ENCODE measurements at places on chromosomes 7 and 10.

GRCh38 chr7:74430961-74431466 lies 22.7 kb upstream of the GTF2IRD1 start:
- DNase-seq: no peak

- DNase-seq: no peak
These were observed 156.0 kb downstream of the GLI3 start for GRCh38 chr7:42080841-42081586.

- DNase-seq: no peak
These were observed 10.2 kb downstream of the RADIL start for GRCh38 chr7:4873071-4873944.

- DNase-seq: no peak
These were observed 408.1 kb downstream of the AUTS2 start for GRCh38 chr7:70006261-70006920.

DNA sequence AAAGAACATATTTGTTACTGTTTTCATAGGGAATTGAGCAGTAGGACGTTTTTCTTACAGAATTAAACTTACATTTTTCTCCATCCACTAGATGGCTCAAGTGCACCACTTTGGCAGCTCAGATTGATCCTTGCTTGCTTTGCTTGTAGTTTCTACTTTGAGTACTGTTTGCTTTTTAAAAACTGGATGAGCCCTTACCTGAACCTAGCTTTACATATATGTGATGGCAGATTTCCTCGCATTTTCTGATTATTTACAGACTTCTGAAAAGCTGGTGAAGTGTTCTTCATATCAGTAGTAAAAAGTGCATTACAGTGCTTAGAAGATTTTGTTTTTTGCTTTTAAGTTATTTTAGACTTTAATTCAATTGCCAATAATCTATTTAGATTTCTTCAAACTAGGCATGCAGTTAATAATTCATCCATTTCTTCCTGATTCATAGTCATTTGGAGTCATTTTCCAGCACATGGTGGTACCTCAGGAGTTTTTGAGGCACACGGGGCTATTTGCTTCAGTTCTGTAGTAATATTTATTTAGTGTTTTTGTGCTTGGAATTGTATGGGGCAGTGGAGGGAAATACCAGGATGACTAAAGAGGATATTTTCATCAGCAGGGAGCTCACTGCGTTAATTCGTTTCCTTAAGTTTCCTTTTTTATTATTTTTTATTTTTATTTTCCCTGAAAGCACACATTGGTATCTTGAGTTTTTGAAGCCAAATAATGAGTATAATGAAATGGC lies 57.3 kb downstream of the MAPK8 start:
- no peak for DNase-seq

DNA sequence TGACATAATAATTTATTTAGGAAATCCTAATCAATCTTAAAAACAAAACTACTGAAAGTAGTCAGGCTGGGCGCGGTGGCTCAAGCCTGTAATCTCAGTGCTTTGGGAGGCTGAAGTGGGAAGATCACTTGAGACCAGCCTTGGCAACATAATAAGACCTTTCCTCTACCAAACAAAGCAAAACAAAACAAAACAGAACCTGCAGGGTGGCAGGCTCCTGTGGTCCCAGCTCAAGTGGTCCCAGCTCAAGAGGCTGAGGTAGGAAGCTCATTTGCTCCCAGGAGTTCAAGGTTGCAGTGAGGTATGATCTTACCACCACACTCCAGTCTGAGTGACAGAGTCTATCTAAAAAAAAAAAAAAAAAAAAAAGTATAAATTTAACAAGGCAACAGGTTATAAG lies 748.0 kb downstream of the CNTNAP2 start:
- DNase-seq: no peak

GRCh38 chr10:60742512-60742911 lies 35.8 kb upstream of the CDK1 start:
- DNase-seq: no peak

DNA sequence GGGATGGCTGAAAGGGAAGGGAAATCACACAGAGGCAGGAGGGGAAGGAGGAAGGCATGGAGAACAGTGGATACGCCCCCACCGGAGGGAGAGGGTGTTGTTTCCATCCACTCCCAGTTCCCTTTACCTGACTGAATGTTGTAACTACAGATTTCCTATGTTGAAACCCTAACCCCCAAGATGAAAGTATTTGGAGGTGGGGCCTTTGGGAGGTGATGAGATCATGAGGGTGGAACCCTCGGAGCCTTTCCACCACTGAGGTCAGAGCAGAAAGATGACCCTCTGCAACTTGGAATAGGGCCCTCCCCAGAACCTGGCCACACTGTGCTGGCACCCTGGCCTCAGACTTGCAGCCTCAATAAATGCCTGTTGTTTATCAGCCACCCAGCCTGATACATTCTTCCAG lies 48.6 kb upstream of the CNPY1 start:
- DNase-seq: no peak

DNA sequence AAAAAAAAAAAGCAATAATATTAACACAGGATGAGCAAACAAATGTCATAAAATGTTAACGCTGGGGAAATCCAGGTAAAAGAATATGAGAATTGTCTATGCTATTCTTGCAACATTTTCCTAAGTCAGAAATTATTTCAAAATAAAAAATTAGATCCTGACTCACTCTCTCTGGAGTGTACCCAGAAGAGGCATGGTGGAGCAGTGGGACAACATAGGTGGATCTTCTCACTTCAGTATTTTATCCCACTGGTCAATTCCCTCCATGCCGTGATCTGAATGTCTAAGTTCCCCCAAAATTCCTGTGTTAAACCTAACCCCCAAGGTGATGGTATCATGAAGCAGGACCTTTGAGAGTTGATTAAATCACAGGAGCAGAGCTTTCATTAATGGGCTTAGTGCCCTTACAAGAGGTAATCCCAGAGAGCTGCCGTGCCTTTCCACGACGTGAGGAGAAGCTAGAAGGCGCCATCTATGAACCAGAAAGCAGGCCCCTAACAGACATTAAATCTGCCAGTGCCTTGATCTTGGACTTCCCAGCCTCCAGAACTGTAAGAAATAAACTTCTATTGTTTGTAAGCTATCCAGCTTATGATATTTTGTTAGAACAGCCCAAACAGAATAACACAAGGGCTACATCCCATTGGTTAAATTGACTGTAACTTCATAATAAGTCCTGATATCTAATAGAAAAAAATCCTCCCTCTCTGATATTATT lies 35.2 kb downstream of the USP6NL start:
- no peak for DNase-seq
